ENCODE measurements at places on chromosomes 2 and 18.

DNA sequence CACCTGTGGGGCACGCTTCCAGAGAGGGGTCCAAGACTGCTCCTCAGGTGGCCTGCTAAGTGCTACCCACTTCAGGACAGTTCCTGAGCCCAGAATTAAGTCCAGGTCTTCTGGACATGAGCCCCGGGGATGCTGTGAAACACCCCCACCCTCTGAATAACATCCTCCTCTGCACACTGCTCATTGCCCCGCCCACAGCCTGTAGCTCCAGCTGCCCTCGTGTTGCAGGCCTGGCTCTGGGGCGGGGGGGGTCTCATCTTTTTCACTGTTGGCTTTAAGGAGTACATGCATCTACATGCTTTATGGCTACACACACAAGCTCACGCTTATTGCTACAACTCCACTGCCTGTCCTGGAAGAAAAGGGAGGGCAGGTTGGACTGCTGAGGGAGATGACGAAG is 92.8 kb downstream of the PTGR3 start:
- DNase-seq: no peak

DNA sequence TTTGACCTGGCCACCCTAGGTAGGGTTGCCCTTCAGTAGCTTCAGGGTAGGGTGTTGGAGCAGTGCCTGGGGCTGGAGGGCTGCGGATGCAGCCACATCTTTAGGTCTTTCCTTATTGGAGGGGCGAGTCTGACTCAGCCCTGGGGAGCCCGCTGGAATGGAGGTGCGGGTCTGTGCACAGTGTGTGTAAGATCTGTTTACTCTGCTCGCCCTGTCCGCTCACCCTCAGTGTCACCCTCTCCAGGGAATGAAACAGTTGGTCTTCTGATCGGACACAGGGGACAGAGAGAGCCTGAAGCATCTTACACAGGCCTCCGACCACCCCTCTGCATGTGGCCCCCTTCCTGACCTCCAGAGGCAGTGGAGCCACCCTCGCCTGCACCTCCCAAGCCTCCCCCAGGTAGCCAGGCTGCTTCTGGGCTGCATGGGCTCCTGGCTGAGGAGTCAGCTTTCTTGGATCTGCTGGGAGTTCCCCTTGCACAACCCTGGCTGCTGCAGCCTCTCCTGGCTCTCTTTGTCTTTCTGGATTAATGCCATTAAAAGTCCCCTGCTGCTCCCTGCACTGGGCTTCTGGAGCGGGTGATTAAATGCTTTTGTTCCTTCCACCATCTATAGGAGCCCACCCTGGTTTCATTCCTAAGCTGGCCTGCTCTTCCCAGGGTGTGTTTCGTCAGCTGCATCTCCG is 82.6 kb downstream of the ASB1 start:
- DNase-seq: no peak

DNA sequence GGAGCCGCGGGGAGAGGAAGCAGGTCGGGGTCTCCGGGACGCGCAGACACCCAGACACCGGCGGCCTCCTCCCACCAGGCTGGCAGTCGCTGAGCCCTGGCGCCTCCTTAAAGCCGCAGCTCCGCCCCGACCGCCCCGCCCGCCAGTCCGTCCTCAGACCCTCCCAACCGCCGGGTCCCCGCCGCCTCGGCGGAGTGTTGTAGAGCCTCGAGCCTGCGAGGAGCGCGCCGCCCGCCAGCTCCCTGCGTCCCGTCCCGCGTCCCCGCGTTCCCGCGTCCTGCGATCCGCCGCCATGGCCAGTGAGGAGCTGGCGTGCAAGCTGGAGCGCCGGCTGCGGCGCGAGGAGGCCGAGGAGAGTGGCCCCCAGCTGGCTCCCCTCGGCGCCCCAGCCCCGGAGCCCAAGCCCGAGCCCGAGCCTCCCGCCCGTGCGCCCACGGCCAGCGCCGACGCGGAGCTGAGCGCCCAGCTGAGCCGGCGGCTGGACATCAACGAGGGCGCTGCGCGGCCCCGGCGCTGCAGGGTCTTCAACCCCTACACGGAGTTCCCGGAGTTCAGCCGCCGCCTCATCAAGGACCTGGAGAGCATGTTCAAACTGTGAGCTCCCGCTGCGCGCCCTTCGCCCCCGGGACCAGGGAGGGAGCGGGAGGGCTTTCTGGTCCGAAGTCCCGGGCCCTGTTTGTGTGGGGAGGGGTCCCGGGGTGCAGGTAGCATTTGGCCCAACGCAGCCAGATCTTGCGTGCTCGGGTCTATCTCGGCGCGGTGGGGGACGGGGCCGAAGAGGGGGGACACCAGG is at the start of gene EFHD1:
TSS of gene EFHD1 (plus strand) at position 192 of the 793 bp plus-strand sequence. CDS start at position 293, 101 bp downstream.
- DNase-seq: no peak

DNA sequence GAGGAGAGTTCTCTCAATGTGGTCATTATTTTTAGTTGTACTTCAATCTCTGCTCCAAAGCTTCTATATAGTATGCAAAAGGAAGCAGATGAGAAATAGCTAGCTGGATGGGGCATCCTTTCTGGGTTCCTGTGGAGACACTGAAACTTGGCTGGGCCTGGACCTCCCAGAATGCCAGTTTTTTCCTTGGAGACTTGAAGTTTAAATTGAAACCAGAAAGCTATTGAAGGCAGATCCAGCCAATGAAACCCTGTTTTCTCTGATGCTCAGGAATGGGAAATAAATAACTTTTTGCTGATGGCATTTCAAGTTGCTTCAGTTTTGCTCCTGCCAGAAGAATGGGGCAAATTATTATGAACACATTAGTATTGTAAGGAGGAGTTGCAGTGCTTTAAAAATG is 2.9 kb downstream of the SETBP1 start:
- DNase-seq: no peak

- DNase-seq: no peak
Observed at GRCh38 chr2:196941398-196942078, 15.0 kb upstream of the PGAP1 start.

DNA sequence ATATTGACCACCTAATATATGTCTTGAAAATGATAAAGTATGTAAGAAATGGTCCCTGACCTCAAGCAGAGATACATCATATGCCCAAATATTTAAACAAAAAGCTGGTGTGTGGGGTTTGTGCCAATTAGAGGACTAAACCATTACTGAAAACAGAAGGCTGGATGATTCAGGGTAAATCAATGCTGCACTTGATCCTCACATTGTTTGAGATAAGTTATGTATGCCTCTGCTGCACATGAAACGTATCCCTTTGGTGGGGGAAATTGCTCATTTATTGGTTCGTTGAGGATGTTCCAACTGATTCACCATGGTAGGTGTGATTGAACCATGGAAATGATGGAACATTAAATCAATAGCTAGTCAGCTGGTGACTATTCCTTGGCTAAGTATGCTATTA is 24.7 kb upstream of the DARS1 start:
- DNase-seq: no peak

GRCh38 chr18:2882201-2882600 is 35.4 kb downstream of the EMILIN2 start:
- no peak for DNase-seq

- no peak for DNase-seq
Observed at GRCh38 chr2:7703543-7704144, 786.4 kb downstream of the RNF144A start.

DNA sequence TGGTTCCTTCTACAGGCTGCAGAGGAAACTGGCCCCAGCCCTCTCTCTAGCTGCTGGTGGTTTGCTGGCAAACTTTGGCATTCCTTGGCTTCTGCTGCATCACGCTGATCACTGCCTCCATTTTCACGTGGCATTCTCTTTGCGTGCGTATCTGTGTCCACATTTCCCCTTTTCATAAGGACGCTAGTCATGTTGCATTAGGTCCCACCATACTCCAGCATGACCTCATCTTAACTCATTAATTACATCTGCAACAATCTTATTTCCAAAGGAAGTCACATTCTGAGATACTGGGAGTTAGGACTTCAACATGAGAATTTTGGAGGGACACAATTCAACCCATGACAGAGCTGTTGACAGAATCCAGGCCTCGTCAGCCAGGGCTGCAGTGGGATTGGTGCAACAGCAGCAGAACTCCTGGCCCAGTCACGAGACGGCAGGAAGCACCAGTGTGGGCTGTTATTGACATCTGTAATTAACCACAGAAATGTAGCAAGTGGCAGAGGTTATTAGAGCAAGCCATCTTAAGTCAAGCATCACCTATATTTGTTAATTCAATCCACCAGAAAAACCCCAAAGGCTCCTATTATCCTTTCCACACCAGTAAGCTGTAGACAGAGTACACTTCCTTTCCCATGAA is 132.4 kb downstream of the TMEM163 start:
- DNase-seq: no peak

GRCh38 chr2:104472076-104472475 is 381.8 kb upstream of the POU3F3 start:
- DNase-seq: no peak

DNA sequence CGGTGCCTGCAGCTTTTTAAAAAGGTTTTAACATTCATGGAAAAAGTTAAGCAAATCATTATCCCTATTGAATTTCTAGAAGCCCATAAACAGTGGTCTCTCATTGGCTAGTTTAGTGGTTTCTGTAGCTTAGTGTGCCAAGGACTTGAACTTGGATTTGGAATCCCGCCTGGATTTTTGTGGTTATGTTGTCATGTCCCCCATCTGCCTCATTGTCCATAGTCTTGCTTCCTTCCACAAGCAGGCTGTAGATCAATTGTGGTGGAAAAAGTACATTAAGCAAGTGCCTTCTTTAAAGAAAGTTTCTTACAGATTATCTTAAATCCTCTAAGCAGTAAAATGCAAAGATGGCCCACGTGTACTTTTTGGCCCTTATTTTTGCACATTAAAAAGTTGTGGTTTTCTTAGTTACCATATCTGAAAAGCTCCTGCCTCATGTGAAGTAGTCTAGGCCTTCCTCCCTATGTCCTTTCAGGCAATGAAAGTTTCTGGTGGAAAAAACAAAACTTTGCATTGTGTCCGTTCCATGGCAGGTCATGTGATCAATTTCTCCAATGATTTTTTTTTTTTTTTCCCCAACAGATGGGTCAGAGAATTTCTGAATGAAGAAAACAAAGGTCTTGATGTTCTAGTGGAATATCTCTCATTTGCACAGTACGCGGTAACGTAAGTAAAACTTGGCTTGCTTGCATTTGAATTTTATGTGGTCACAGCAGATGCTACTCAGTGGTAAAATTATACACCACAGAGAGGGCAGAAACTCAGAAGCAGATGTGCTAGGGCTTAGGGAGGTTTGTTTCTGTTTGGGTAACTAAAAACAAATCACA is 158.9 kb downstream of the PRPF40A start:
- no peak for DNase-seq

- no peak for DNase-seq
Observed at GRCh38 chr18:29196307-29196706, 1019.4 kb upstream of the CDH2 start.

GRCh38 chr2:98572676-98573075 is 35.6 kb downstream of the COA5 start:
- DNase-seq: no peak

DNA sequence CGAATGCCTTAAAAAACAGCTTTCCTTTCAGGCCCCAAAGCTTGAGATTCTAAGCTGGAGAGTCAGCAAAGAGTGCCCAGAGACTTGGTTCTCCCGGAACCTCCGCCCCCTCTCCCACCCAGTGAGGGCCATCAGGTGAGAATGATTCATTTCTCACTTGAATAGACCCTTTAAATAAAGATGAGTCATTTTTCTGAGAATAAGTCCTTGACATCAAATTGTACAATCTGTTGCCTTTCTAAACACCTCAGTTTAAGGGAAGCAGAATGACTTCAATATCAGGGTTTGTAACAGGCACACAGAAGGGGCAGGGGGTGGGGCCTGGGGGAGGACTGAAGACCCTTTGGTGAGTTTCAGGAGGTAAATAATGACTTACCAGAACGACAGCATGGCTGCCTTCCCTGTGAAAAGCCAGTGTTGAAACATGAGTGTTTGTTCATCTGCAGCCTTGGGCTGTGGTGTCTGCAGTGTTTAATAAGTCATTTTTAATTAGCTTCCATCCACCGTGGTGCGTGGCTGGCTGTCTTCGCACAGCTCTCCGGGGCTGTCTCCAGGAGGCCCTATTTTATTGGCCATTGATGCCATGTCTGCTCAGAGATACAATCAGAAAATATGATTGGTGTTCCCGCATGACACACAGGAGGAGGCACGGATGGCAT is 134.9 kb upstream of the ZNF236 start:
- peak; percentile 68 for DNase-seq

All from SHP77 treated with DMSO at 0.1 percent for 48 hours (cell line).